Mucosa of gallbladder (tissue), 1 donor: ENCODE measurements at places on chromosomes 1 and 21.
A peak's percentile ranks its signal among the peaks of the same experiment; 100 is the strongest.

DNA sequence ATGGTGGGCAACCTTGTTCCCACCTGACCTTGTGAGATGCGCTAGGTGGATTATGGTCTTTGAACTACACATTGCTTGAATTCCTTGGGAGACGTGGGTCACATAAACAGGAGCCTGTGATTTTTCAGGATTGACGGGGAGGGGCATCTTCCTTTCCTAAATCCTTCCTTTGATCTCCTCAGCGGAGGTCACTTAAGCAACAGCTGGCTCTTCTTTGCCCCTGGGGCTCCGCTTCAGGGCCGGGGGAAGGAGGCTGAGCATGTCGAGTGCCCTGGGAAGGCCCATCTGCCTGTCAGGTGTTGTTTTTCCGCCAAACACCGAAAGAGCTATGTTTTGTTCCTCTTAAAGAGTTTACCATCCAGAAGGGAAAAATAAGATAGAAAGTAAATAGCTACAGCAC is 40.6 kb downstream of the KIF26B start:
- no peak for DNase-seq

DNA sequence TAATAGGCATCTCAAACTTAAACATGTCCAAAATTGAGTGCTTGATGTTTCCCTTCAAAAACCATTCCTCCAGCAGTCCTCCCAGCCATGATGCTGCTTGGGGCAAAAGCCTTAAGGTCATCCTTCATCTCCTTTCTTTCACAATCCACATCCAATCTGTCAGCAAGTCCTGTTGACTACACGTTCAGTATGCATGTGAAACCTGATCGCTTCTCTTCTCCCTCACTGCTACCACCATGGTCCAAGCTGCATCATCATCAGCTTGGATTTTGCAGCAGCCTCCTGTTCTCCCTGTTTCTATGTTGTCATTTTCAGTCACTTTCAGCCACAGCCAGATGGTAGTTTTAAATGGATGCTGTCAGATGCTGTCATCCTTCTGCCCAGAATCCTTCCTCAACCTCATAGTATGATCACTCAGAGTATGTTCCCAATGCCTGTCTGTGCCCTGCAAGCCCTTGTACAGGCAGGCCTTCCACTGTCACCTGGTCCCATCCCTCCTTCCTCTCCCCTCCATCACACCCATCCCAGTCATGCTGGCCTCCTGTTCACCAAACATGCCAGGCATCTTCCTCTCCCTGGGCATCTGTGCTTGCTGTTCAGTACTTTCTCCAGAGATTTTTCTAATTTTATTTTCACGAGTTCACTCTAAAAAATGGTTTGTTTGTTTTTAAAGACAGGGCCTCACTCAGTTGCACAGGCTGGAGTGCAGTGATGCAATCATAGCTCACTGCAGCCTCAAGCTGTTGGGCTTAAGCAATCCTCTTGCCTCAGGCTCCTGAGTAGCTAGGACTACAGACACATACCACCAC is 66.0 kb downstream of the SYDE2 start:
- DNase-seq: no peak

DNA sequence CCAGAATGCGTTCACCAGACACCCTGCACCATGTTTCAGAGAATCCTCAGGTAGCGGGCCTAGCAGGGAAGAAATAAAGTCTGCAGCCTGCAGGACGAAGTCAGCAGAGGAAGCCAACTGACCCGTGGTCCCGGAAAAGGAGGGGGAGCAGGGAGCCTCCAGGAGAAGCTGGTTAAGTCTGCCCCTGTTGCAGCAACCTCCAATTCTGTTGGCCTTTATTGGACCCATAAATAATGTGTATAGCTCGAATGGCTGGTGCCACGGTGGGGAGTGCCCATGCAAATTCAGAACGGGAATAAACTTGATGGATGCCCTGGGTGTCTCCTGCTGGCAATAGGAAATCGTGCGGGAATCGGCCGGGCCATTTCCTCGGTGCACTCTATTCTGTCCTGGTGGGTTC is 254.1 kb downstream of the AJAP1 start:
- DNase-seq: no peak

GRCh38 chr1:17615157-17615556 is 75.7 kb downstream of the ARHGEF10L start:
- no peak for DNase-seq

- no peak for DNase-seq
Measured at GRCh38 chr1:47424336-47424982, 8.4 kb downstream of the FOXE3 start.

DNA sequence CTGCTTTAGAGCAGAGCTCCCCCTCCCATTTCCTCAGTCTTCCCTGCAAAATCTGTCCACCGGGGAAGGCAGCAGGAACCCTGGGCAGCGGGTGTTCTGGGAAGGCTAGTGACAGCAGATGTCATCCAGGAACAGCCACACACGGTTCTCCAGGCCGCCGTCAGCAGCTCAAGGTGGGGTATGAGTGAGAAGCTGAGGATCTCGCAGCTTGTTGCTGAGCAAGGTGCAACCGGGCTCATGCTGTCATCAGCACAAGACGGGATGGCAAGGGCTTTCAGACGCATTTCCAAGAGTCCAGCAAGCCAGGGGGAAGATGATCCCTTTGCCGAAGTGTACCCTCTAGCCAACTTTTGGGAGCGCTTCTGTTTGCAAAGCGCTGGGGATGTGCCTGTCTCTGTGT is 23.0 kb upstream of the SPSB1 start:
- DNase-seq: no peak

DNA sequence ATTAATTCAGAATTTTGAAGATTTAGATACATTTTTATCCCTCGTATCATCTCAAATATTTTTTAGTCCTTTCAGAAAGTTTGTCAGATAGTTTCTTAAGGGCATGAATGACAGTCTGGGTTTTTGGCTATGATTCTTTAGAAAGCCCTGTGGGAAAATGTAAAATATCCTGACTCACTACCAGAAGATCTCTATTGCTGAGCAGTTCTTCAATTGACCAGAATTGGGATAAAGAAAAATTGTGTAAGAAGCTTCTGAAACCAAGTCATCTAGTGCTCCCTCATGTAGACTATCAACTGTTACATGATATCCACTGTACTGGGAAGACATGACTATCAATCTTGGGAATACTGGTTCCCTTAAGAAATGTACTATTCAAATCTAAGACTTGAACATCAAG is 608.3 kb upstream of the CHRM3 start:
- DNase-seq: no peak

GRCh38 chr1:94729267-94729666 is 90.9 kb upstream of the SLC44A3 start:
- DNase-seq: no peak

- no peak for DNase-seq
Measured at GRCh38 chr1:78520216-78520615, 29.4 kb downstream of the PTGFR start.

- no peak for DNase-seq
Measured at GRCh38 chr1:12244078-12244477, 14.2 kb downstream of the VPS13D start.

DNA sequence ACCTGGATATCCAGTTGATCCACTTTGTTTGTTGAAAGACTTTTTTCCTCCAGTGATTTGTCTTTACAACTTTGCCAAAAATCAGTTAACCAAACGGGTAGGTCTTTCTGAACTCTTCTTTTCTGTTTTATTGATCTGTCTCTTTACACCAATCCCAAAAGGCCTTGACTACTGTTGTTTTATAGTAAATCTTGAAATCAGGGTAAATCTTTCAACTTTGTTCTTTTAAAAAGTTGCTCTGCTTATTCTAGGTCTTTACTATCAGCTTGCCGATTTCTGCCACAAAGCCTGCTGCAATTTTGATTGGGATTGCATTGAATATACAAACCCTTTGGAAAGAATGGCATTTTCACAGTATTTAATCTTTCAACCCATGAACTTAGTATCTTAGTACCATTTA is 66.6 kb downstream of the ITSN1 start:
- no peak for DNase-seq

DNA sequence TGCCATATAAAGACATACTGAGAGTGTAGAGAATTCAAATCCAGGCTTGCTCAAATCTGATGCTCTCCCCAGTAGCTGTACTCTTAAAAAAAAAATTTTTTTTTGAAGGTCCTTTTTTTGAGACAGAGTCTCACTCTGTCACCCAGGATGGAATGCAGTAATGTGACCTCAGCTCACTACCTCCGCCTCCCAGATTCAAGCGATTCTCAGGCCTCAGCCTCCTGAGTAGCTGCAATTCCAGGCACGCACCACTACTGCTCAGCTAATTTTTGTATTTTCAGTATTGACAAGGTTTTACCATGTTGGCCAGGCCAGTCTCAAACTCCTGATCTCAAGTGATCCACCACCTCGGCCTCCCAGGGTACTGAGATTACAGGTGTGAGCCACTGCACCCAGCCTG is 28.7 kb downstream of the STYXL2 start:
- no peak for DNase-seq

DNA sequence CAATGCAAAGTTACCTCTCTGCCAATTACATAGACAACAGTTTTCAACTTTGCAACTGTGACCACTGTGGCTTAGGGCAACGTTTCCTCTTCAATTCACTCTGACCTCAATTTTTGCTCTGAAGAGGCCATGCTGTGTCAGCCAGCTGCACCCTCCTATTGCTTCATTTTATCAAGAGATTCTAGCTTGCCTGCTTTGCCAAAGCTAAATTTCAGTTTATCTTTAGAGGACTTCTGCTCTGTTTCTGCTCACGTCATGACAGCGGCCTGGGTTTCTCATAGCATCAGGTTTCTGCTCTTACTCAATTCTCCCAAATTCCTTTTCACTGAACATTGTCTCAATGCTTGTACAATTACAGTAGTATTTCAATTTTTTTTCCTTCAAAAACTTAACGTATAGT is 154.6 kb downstream of the PLA2G4A start:
- peak; percentile 67 for DNase-seq

GRCh38 chr1:71210718-71211117 is 129.9 kb upstream of the ZRANB2 start:
- no peak for DNase-seq

GRCh38 chr1:43660355-43660754 is 10.4 kb downstream of the KDM4A start:
- DNase-seq: no peak

GRCh38 chr21:42586406-42586805 is 67.0 kb upstream of the PDE9A start:
- no peak for DNase-seq

DNA sequence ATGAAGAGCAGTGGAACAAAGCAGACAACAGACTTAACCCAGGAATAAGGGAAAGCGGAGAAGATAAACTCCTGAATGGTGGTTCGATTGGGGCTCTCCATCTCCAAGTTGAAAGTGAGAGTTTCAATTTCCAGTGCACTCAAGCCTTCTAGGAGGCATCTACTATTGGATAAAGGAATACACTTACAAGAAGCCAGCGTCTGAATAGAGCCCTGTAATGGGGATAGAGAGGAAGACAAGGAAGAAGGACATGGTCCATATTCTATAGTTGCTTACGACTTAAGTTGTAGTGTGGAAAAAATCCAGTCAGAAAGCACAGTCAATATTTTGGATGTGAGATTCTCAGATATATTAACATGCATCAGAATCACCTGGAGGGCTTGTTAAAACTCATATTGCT is at the start of gene OR6K2:
Gene OR6K2, minus strand, starts transcription at position 101 of the 400 bp plus-strand sequence. Its CDS starts 0 bp downstream, at position 101.
- no peak for DNase-seq

- DNase-seq: no peak
Measured at GRCh38 chr1:228791791-228792190, 56.5 kb downstream of the RHOU start.

DNA sequence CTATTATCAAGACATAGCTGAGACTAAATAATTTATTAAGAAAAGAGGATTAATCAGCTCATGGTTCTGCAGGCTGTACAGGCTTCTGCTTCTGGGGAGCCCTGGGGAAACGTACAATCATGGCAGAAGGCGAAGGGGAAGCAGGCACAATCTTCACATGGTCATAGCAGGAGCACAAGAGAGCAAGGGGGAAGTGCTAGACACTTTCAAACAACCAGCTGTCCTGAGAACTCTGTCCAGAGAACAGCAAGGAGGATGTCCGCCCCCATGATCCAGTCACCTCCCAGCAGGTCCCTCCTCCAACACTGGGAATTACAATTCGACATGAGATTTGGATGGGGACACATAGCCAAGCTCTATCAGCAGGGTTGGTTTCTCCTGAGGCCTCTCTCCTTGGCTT is 10.3 kb upstream of the SLC45A1 start:
- no peak for DNase-seq

DNA sequence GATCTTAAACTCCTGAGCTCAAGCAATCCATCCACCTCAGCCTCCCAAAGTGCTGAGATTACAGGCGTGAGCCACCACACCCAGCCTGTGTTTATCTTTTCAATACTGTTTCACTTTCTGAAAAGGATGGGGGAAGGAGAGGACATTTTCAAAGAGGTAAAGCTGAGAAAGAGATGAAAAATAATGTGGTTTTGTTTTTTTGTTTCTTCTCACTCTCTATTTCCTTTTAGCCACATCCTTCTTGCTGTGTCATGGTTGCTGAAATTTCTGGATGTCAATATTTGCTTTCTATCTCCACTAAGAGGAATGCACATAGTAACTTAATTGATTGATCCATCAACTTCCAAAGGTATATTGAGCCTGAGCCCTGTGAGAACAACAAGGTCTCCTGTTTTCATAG is 6.4 kb upstream of the C1orf21 start:
- no peak for DNase-seq

DNA sequence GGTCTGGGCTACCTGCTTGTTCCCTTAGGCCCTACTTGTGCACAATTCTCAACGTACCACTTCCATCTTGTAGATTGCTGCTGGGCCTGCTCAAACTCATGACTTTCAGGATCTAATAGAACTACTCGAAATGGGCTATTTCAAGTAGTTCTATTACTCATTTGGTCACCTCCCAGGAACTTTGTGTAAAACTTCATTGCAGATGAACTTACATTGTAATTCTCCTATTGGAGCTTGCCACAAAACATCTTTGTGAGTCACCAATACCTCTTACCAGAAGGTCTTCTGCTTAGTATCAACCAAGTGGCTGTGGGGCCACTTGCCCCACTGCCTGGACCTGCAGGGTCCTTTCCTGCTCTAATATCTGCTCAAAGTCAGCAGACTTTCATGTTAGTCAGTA is 10.7 kb upstream of the MYOCOS start:
- DNase-seq: no peak

DNA sequence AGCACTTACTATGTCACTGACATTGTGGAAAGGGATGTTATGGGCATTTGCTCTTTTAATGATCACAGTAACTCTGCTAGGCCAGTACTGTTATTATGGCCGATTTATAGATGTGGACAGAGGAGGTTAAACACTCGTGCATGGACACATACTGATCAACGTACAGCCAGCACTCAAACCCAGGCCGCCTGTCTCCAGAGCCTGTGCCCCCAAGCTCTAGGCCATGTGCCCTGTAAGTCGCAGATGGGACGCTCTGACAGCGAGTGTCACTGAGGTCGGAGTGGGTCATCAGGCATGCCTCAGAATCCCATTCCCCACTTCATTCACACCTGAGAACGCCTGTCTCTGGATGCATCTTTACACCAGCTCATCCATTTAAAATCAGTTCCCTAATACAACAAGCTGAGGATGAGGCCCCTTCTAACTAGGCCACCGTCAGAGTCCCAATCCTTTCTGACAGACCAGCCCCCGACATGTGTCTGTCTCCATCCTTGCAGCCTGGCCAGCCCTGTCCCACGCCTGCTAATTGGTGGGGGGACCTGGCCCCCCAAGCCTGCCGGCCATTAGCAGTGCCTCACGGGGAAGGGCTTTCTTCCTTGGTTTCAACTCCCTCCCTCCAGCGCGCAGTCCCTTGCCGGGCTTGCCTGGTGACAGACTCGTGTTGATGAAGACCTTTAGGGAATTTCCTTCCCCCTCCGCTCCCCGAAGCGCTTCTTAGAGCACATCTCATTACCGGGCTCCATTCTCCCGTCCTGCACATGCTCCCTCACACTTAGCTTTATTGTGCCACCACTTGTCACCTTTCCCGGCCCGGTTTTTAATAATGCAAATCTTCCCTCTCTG is 436.8 kb downstream of the KIF26B start:
- no peak for DNase-seq

GRCh38 chr1:57848406-57848805 is 424.5 kb upstream of the DAB1 start:
- DNase-seq: no peak
